ENCODE measurements at places on chromosomes 6 and 20.
A peak's percentile ranks its signal among the peaks of the same experiment; 100 is the strongest.

GRCh38 chr6:7300926-7301325, 12.1 kb downstream of the SSR1 start:
- no peak for DNase-seq

- peak; percentile 43 for DNase-seq
Measured at GRCh38 chr6:72950114-72950860, 275.0 kb downstream of the KHDC1L start.

GRCh38 chr6:132728616-132729015, 14.8 kb upstream of the VNN1 start:
- DNase-seq = no peak

- DNase-seq = peak; percentile 66
Measured at GRCh38 chr6:161379834-161380582, 106.1 kb upstream of the AGPAT4 start.

DNA sequence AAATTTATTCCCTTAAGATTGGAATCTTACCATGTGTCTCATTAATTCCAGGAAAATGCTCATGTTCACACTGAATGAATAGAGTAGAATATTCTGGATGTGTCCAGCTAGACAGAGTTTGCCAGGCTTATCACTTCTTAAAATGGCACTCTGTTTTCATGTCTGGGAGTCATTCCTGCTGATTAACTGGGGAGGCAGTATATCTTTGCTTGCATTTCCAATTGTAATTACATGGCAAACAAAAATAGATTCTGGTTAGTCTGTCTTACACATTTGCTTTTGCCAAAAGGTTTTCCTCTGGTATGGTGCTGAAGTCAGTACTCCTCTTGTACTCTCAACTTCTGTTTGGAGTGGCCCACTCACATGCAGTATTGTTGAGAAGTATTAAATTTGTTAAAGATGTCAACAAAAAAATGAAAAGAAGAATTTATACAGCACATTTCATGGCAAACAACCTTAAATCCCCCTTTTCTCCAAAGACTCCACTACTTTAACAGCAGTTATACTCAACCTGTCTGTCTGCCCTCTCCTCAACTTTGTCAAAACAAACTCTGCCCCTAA, 70.2 kb downstream of the TENT5A start:
- no peak for DNase-seq

- peak; percentile 13 for DNase-seq
Measured at GRCh38 chr20:36102809-36103596, 51.5 kb upstream of the EPB41L1 start.

DNA sequence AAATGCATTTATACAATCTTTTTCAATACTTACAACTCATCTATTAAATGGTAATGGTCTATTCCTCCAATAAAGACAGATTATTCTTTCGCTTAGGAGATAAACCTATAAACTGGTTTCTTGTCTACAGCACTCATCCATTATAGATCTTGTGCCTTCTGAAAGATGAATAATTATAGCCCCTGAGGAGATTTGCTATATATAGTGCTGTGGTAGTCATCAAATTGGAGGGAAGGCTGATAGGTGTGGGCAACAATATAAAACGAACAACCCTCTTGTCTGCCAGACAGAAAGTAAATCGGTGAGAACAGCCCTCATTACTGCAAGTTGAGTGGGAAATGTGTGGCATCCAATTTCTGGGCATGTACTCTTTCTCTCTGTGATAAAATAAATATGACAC, 292.5 kb upstream of the CNR1 start:
- DNase-seq = no peak

GRCh38 chr20:51388756-51389542, 153.6 kb downstream of the NFATC2 start:
- DNase-seq = no peak

GRCh38 chr6:158002249-158002950, 20.7 kb downstream of the SYNJ2 start:
- no peak for DNase-seq

DNA sequence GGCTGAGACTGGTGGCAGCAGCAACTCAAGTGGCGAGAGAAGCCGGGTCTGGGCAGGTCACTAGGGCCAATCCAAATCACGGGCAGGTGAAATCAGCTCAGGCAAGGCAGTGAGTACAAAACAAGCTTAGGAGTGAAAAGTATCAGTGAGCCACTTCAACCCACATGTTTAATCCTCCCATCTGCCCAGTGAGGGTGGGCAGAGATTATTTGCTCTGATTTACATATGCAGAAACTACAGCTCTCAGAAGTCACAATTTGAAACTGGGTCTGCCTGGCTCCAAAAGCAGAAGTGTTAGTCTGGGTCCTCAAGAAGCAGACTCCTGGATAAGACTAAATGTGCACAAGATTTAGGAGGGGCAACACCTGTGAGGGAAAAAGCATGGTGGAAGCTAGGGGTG, 173.7 kb upstream of the LRFN2 start:
- no peak for DNase-seq

DNA sequence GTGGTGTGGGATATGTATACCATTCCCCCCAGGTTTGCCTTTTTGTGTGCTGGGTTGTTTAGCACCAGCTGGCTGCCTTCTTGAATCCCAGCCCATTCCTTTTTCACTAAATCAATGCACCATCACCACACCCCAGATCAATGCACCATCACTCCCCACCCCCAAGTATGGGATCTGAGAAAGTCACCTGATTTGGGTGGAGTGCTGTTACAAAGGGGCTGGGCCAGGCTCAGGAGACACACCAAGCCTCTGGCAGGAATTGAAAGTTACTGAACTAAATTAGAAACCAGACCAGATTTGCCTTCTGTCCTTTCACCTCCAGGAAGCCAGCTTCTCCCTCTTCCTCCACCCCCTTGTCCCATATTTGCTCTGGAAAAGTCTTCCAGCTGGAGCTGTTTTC, 19.6 kb upstream of the PKHD1 start:
- DNase-seq = no peak

Data from umbilical cord (tissue), 2 donors.